ENCODE measurements at places on chromosomes 3 and 15.

DNA sequence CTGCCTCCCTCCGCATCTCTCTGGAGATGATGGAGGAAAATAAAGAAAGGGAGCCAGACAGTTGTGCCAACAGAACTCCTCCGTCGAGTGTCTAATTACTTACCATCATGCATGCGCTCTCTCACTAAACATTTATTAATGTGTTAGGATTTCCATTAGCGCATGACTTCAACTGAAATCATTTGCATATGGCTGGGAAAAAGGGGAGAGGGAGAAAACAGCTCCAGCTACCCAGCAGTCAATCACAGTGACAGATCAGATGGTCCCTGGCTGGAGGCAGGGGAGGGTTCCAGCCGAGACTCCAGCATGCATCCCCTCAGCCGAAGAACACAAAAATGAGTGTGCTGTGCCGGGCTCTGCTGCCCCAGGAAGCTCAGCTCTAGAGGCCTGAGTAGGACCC is 6.8 kb upstream of the RHO start:
- DNase-seq: no peak

DNA sequence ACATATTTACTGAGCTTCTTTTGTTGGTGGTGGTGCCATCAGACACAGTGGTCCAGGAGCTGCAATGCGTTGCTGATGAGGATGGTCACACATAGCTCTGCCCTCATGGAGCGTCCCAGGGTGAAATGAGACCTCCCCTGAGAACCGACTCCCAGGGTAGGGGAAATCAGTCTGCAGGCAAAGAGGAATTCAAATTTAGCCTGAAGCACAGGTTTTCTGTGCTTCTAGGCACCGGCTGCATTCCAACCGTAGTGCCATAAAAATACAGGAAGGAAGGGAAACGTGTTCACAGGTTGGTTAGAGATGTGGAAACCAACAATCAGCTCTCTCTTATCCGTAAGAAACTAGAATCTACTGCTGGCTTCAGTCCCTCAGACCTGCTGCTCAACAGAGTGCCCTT is 19.2 kb downstream of the SMAD3 start:
- DNase-seq: no peak

DNA sequence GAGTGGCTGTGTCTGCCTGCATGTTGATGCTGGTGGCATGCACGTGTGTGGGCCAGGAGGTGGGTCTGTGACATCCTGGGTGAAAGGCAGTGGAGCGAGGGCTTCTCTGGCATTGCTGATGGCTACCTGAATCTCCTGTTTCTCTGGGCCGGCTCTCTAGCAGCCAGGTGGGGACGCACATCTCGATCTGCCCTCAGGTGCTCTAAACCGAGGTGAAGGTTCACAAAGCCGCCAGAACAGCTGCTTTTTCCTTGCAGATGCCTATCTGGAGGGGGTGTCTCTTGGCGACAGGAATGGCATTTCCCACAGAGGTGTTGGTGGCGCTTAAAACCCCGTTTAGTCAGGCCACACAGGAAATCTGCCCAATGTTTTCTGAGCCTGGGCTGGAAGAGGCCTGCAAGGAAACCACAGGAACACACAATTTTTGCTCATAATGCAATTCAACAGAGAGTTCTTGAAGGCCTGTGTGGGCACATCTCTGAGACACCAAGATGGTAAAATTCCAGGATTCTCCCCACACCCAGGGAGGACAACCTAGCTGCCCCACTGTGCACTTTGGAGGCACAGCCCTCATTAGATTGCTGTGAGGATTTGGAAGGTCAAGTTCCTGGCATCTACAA is 11.9 kb downstream of the TMEM158 start:
- no peak for DNase-seq

DNA sequence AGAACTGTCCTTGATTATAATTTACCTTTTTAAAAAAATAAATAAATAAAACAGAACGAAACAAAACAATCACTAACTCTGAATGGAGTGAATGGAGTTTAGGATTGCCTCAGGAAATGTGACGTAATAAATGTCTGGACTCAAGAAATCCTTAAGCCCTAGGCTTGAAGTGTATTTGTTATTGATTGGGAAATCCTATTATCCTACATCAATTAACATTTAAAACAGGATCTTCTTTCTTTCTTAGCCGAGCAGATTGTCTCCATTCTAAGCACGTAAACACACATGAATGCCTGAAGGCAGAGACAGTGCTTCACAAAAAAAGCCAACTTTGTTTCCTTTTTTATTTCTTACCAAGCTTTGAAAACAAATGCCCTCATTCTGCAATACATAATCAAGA is 33.4 kb downstream of the KAT2B start:
- DNase-seq: no peak

GRCh38 chr3:143427631-143428030 is 308.1 kb downstream of the CHST2 start:
- no peak for DNase-seq

- DNase-seq: peak; percentile 56
Observed at GRCh38 chr3:64684715-64685261, 3.0 kb downstream of the ADAMTS9 start.

DNA sequence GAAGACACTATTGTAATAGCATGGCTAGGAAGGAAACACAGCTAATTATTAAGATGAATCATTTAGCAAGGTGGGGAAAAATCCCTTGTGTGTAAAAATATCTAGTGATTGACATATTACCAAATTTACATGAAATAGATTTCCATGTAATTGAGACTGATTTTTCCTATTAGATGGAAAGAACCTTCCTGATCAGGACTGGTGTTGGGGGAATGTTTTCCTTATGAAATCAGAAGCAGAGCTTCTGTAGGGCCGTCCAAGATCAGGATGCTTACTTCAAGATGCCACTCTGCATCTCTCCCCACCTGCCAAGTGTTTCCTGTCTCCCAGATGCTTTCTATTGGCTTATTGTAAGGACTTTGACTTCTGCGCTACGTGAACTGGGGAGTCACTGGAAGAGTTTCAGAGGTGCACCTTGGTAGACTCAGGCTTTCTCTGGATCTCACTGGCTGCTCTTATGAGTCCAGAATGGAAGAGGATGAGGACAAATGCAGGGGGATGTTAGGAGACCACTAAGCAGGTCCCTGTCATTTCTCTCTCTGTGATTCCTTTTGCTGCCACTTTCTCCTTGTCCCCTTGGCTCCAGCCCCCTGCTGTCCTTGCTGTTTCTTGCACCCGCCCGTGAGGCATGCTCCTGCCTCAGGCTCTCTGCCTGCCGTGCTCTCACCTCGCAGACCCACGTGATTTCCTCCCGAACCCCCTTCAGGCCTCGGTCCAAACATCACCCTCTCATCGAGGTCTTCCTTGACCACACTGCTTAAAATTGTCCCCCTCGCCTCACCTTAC is 30.1 kb downstream of the BTD start:
- no peak for DNase-seq

DNA sequence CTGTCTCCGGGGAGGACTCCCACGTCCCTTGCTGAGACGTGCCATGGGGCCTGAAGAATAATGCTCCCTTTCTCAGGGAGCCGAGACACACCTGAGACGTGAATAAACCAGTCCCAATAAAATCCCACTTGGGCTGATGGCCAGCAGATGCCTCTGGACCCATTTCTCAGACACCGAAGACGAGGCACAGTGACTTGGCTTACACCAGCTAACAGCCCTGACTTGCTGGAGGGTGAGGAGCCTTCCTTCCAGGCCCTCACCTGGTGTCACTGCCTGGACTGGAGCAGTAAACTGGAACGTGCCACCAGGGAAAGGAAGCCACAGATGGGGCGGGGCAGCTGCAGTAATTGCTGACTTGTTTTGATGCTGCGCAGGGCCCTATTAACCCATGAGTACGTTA is 189.7 kb downstream of the PDZRN3 start:
- no peak for DNase-seq

DNA sequence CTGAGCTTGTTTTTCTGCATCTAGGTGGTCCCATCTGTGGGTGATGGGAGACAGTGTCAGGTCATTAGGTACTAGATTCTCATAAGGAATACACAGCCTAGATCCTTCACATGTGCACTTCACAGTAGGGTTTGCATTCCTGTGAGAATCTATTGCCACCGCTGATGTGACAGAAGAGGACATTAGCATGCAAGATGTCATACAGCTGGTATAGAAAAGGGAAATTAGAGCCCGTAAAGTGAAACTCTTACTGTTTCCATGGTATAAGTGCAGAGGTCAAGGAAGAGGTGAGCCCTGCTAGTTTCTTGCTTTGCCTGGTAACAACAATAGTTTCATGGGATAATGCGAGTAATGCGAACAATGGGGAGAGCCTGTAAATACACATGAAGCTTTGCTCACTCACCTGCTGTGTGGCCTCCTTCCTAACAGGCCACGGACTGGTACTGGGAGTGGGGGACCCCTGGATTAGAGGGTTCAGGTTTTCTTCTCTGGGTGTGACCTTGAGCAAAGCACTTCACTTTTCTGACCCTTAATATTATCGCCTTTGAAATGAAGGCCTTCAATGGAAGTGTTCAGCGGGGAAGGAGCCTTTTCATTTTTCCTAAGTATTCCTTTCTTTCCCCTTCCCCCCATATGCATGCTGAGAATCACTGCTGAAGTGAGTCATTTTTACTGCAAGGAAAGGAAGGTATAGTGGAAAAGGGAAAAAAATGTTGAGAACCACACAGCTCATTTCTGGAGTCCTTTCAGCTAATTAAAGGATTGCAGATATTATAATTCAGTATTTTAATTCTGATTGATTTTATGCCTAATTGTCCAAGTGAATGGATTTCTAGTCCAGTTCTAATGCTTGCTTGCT is 286.4 kb downstream of the UBE2E2 start:
- DNase-seq: no peak

GRCh38 chr3:153192327-153192726 is 30.3 kb downstream of the RAP2B start:
- no peak for DNase-seq

DNA sequence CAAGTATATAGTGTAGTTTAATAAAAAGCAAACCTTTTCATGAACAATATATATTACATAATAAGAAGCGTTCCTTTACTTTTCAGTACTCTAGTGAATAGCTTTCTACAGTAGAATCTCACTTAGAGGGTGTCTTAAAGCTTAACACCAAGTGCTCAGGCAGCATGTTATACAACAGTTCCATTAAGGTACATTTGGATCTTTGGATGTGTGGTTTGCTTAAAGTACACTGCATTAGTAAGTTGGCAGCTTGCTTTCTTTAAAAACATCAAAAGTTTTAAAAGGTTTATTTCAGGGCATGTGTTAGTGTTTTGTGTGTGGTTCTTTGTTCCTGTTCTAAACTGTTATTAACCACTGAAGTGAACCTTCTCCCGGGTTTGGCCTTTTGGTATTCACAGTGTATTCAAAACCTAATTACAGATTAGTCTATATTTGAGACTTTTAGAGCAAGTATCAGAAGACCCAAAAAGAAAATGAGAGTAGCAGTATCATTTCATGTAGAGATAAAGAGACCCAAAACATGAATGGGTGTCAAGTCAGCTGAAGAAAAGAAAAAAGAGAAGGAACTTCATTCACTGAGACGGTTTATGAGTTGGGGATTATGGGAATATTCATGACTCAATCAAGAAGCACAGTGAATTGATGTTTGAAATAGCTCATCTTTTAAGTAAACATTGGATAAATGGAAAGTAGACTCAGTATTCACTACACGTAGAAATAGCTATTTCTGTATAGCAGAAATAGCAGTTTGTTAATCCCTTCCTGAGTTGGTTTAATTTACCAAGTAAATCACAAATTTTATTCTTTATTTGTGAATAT is 93.9 kb downstream of the OPA1 start:
- DNase-seq: no peak

DNA sequence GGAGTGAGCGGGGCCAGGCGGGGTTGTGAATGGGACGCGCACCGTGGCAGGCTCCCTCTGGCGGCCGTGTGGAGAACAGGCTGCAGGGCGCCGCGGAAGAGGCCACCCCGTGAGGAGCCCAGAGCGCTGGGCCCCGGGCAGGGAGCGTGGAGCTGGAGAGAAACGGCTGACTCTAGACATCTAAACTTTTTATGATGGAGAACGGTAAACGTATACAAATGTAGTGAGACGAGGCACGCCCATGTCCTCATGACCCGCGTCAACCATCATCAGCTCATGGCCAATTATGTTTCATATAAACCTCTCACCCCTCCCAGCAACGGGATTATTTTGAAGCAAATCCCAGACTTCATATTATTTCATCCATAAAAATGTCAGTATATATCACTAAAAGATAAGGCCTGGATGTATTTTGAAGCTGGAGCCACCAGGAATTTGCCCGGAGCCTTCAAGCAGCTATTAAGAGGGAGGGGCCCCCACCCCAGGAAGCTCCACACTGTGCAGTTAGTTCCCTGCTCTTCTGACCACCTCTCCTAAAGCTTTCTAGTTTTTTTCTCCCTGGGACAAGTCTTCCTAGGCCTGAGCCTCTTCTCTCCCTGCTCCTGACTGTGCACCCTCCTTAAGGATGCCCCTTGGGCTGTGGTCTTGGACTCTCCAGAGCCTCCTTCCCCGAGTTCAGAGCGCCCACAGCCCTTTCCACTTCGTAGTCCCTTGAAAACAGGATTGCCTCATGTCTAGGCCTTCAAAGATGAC is 149.5 kb downstream of the SMAD6 start:
- DNase-seq: peak; percentile 68

GRCh38 chr3:41457176-41457575 is 257.9 kb downstream of the CTNNB1 start:
- DNase-seq: no peak

GRCh38 chr3:195219351-195220230 is 51.4 kb downstream of the XXYLT1 start:
- DNase-seq: no peak

- no peak for DNase-seq
Observed at GRCh38 chr3:113213896-113214587, 2.7 kb downstream of the BOC start.

DNA sequence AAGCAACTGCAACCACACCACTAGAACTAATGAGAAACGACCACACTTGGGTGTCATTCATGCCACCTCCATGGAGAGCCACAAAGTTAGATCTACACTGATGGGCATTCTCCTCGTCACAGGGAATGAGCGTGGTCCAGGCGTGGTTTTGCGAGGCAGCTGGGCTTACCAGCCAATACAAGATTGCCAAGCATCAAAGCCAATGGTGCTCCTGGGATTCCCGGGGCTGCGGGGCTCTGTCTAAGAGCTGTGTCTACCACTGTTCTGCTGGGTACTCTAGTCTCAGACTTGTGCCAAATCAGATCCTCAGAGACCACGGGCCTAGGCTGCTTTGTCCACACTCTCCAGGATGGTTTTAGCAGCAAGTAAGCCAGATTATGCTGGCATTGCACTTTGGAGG is 43.8 kb downstream of the RAB6B start:
- DNase-seq: no peak

GRCh38 chr3:34957677-34958076 is 681.6 kb upstream of the ARPP21 start:
- DNase-seq: no peak

GRCh38 chr3:156983559-156983958 is 157.4 kb downstream of the LEKR1 start:
- no peak for DNase-seq

- DNase-seq: peak; percentile 76
Observed at GRCh38 chr3:55486101-55486856, 827 bp downstream of the WNT5A start.

DNA sequence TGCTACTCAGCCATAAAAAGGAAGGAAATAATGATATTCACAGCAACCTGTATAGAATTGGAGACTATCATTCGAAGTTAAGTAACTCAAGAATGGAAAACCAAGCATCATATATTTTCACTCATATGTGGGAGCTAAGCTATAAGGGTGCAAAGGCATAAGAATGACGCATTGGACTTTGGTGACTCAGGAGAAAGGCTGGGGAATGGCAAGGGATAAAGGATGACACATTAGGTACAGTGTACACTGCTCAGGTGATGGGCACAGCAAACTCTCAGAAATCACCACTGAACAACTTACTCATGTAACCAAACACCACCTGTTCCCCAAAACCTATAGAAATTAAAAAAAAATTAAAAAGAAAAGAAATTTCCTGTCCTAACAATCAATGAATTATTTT is 42.7 kb downstream of the ALCAM start:
- DNase-seq: no peak

- no peak for DNase-seq
Observed at GRCh38 chr3:152293347-152294006, 24.7 kb downstream of the MBNL1 start.
